Caudate nucleus (tissue), 63 donors: ENCODE measurements at places on chromosomes 4 and X.

- DNase-seq: no peak
These were observed 80.0 kb downstream of the ARSJ start for GRCh38 chr4:113899271-113900070.

DNA sequence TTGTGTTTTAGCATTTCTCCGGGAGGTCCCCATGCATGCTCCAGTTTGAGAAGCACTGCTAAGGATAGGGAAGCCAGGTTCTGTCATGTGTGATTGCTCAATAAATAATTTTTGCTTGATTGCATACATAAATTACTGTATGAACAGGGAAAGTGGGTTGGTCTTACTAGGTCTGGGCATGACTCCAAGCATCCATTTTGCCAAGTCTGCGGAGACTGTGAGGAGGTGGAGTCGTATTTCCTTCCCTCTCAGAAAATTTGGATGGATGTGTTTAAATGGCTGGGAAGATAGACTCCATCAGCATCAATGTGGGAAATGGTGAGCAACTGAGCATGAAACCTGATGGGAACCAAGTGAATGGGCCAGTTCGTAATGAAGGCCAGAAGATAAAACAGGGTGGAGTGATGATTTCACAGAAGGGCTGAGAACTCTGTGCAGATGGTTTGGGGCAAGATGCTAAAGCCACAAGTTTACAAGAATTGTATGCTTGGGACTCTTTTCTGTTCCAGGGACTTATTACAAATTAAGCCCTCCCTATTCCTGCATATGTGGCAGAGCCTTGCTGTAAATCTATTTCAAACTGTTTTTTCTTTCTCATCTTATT, 84.1 kb downstream of the NHS start:
- no peak for DNase-seq

- DNase-seq: no peak
These were observed 137.8 kb upstream of the TENM3 start for GRCh38 chr4:182105416-182105815.

DNA sequence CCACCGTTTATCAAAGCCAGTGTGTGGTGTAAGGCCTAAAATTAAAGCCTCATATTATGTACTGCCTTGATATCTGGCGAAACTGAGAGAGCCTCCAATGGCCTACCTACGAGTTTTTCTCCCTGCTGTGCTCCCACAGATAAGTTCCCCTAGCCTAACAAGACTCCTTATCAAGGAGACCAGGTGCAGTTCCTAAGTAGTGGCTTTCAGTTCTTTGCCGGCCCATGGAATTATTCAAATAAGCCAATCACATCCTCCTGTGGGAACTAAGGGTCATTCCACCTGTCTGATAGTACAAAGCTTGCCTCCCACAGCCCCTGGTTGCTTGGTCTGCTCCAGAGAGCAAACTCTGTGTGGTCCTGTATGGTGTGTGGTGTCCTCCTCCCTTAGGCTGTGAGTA, 99.8 kb upstream of the TEX13C start:
- no peak for DNase-seq

DNA sequence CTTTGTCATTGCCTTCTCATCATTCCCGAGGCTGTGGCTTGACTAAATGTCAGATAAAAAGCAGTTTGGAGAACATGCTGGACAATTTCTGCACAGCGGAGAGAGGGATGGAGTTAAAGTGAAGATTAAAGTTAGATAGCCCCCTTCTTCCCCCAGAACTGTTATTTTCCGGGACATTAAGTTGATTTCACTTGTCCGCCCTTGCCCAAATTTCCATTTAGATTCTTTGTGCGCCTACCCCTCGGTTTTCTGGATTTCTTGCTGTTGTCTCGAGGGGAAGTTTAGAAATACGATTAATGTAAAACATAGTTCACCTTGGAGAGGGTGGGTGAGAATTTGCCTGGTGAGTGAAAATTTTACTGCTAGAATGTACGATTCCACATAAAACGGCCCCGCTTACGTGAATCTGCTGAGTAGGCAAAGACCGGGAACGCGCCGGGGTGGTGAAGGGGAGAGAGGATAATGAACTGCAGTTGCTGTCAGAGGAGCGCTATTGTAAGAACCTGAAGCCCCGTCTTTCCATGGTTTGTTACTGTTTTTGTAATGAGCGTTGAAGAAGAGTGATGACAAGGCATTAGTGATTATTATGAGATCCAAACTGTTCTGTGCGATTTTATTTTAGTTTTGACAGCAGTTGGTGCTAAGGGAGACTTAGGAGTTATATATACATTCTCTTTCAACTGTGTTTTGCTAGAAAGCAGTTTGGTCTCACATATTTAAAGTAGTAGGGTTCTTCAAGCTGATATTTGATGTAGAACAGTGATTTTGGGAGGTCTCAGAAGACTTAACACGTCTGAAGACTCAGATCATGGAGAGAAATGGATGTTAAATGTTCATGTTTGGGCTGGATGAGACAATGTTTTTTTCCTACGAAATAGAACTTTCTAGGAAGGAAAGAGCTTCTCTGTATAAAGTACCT, 73.0 kb downstream of the AFF1 start:
- DNase-seq: peak; percentile 40

DNA sequence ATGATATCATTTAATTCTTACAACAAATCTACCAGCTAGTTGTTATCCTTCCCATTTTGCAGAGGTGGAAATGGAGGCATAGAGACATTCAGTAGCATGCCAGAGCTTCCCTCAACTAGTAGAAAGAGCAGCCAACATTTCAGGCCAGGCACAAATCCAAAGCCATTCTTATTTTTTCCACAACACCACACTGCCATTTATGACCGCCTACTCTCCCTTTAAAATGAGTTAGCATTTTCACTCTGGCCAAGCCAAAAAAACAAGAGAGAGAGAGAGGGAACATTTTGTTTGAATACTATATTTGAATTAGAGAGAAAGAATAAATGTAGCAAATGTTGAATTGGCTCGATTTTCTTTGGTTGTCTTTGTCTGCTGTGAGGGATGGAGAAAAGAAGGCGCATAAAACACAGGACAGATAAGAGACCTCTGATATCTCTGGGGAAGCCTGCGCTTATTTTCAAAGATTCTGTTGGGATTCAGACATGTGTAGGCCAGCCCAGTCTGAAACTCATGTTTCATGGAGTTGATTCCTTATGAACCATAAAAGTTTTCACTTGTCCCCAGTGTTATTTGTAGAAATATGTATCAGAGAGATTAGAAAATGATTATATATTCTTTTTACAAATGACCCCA, 265.7 kb downstream of the RAB28 start:
- no peak for DNase-seq
